Chondrocyte (in vitro differentiated cells): ENCODE measurements at places on chromosomes 12 and 14. TPM values are rescaled to one million over a fixed set of nuclear protein-coding genes. Genes with fewer than 3 reads are reported as not detected.

DNA sequence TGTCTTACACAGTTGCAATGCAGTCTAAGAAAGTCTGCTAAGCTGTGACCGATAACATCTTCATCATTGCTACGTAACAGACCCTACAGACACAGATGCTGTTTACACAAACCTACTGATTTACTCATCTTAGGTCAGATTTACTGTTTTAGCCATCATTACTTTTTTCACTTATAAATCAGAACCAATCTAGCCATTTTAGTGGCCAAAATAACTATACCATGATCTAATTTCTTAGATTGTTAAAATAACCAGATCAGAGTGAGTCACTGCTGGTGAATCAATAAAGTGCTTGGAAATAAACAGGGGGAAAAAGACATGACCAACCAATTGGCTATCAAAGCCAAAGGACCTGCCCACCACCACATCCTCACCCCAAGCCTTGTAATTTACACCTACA, 57.0 kb upstream of the FOXN3 start:
- H3K27ac ChIP-seq, result no peak overlapping the region
- no peak overlapping the region for H3K4me3 ChIP-seq
- H3K27me3 ChIP-seq, result no peaks in the 10 kb centered on the region
- no peaks in the 10 kb centered on the region for H3K36me3 ChIP-seq
- DNase-seq, result no peak
- H3K4me1 ChIP-seq, result peaks cover 26% of the 10 kb centered on the region

- H3K4me3 ChIP-seq, result no peak overlapping the region
- no peak overlapping the region for H3K27ac ChIP-seq
- H3K27me3 ChIP-seq, result peaks cover 6% of the 10 kb centered on the region
- H3K4me1 ChIP-seq, result no peaks in the 10 kb centered on the region
- H3K36me3 ChIP-seq, result no peaks in the 10 kb centered on the region
Observed at GRCh38 chr14:97107080-97107479, 309.9 kb downstream of the VRK1 start.

The DAO gene
- total RNA-seq, result not detected in 3 replicates

DNA sequence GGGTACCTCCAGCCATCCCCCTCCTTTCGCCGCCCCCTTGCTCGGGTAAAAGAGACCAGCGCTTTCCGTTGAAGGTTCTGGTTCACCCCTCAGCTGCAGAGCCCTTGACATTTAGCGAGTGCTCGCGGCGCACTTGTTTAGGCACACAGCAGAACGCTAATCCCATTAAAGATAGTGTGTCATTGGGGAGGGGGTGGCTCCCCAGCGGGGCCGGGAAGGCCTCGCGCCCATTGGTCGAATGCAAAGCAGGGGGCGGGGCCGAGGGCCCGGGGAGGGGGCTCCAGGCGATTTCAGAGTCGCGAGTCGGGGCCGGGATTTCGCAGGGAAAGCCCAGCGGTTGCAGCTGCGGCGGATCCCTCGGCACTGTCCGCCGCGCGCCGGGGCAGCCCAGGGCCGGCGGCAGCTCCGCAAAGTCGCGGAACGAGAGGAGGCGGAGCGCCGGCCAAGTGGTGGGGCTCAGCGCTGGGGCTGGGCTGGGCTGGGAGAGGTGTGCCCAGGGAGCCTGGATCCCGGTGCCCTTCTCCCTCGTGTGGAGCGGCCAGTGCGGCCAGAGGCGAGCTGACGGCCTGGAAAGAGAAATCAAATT, 122.9 kb downstream of the TSPAN9 start:
- H3K4me3 ChIP-seq, result peak overlapping the region; percentile 77
- no peak overlapping the region for H3K27ac ChIP-seq
- peaks cover 35% of the 10 kb centered on the region for H3K4me1 ChIP-seq
- H3K27me3 ChIP-seq, result no peaks in the 10 kb centered on the region
- H3K36me3 ChIP-seq, result peaks cover 2% of the 10 kb centered on the region
- no peak for DNase-seq

DNA sequence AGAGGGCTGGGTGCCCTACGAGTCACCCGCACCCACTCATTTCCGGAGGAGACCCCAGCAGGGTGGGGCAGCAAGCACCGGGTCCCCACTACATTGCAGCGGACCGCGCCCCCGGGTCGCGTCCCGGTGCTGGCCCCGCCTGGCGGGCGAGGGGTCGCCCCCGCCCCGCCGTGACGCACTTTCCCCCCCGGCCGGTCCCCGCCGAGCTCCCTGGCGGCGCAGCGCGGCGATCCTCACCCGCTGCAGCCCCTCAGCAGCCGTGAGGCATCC, 106.1 kb downstream of the PRICKLE1 start:
- no peaks in the 10 kb centered on the region for H3K27me3 ChIP-seq
- peak; percentile 74 for DNase-seq
- H3K4me3 ChIP-seq, result peak overlapping the region; percentile 94
- H3K36me3 ChIP-seq, result peaks cover 2% of the 10 kb centered on the region
- peak overlapping the region; percentile 92 for H3K27ac ChIP-seq
